M059J (cell line): ENCODE measurements at places on chromosomes 1 and 21. TPM values are rescaled to one million over a fixed set of nuclear protein-coding genes. Genes with fewer than 3 reads are reported as not detected.

- peak; percentile 58 for DNase-seq
These were observed 3.5 kb upstream of the RIMS3 start for GRCh38 chr1:40668769-40669525.

DNA sequence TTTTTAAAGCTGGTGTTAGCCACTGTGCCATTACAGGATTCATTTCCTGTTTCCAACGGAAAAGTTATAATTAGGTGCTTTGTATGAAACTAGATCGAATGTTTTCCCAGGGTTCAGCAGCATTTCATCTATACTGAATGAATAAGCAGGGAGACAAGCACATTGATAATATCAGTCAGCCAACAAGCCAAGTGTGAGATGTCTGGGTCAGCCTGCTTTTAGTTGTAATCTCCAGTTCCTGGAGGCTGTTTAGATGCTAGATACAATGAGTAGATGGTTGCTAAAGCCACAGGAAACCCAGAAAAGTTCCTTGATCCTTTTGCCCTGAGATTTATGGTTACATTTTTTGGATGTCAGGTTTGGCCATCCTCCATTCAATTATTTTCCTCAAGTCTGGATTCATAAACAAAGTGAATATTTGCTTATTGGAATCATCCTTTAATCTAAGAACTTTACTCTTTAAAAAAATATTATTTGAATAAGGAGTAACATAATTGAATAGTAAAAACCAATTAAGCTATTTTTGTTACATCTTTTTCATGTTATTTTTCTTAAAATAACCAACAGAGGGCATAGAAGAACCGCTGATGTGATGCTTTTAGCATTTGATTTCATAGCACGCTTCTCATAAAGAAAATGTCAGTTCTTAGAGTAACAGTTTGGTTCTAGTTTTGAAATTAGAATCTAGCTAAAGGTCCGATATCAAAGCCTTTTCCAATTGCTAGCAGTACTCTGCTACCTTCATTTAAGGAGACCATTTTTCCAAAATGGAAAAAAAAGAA lies 76.6 kb downstream of the HSPA13 start:
- peak; percentile 8 for DNase-seq

GRCh38 chr1:93701629-93702028 lies 20.0 kb upstream of the BCAR3 start:
- DNase-seq, result peak; percentile 100

Gene CLIC6
- 0.02 and 0.25 TPM in 2 replicates for total RNA-seq

GRCh38 chr1:182671750-182672486 lies 12.5 kb downstream of the RGS8 start:
- DNase-seq, result no peak

DNA sequence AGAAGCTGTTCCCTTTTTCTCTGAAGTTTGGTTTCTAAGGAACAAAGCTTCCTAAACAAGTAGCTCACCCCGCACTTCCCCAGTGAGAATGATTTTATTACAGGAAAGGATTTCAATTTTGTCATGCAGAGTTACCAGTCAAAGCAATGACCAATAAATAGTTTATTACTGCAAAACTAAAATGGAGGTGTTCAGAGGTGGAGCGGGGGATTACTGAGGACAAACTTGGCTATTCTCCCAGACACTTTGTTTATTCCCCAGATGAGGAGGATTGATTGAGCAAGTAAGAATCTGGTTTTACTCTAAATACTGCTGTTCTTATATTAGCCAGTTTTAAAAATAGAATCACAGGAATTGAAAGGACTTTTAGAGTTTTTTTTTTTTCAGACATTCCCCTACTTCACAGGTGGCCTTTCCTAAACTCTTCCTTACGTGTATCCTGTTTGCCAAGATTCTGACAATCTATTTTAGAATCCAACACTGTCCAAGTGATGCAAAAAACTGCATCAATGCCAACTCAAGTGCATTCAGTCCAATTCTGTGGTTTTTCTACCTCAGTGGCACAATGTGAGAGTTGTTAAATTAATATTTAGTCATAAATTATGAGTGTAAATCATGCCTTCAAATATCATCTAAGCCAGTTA lies 136.1 kb downstream of the TNFSF18 start:
- DNase-seq, result peak; percentile 97

- DNase-seq, result no peak
These were observed 170.9 kb upstream of the USP25 start for GRCh38 chr21:15558884-15559283.

DNA sequence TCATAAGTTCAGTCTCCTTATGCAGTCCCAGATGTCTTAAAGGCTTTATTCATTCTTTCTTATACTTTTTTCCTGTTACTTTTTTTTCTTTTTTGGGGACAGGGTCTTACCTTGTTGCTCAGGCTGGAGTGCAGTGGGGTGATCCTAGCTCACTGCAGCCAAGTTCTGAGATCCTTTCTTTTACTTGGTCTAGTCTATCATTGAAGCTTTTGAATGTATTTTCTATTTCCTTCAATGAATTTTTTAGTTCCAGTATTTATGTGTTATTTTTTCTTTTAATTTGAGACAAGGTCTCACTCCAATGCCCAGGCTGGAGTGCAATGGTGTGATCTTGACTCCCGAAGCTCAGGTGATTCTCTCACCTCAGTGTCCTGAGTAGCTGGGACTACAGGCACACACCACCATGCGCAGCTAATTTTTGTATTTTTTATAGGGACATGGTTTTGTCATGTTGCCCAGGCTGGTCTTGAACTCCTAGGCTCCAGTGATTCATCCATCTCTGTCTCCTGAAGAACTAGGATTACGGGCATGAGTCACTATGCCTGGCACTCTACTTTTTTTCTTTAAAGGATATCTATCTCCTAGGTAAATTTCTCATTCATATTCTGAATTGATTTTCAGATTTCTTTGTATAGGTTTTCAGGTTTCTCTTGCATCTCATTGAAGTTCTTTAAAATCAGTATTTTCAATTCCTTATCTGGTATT lies 26.1 kb upstream of the GTF2B start:
- DNase-seq, result peak; percentile 41

Gene DUSP12
- total RNA-seq, result 39.9 and 44.5 TPM in 2 replicates

DNA sequence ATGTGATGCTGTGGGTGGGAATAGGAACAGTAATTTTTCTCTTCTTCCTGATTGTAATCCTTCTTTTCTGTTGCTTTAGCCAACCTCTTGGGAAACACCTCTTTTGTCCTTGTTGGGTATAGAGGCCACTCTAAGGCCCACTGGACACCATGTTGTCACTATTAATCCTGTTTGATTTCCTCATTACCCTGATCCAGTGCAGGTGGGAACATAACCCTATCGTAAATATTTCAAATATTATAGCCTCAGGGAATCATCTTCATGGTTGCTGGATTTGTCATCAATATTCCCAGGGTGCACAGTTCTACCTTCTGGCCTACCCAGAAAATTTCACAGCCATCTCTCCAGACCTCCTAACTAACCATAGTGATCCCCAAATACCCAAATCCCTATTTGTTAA lies 27.9 kb upstream of the SLC6A9 start:
- no peak for DNase-seq

DNA sequence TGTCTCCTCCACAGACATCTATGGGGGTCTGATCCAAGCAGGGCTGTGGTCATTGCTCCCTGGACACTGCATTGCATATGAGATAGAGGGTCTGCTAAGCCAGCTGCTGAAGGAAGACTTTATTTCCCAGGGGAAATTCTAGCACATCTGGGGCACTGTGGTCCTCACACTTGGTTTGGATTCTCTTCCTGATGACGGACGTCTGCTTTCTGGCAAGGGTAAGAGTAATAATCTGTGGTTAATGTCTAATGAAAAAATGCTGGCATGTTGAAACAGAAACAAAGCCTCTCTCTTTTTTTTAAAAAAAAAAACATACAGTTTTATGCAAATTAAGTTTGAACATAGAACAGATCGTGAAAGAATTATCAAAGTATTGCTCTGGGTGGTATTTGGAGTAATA lies 553.9 kb downstream of the DPYD start:
- no peak for DNase-seq

Gene SPRR2F
- total RNA-seq, result not detected in 2 replicates

Gene SLC6A17
- 0.12 and 0.59 TPM in 2 replicates for total RNA-seq

- no peak for DNase-seq
These were observed 160.7 kb downstream of the SDCCAG8 start for GRCh38 chr1:243416495-243416894.

DNA sequence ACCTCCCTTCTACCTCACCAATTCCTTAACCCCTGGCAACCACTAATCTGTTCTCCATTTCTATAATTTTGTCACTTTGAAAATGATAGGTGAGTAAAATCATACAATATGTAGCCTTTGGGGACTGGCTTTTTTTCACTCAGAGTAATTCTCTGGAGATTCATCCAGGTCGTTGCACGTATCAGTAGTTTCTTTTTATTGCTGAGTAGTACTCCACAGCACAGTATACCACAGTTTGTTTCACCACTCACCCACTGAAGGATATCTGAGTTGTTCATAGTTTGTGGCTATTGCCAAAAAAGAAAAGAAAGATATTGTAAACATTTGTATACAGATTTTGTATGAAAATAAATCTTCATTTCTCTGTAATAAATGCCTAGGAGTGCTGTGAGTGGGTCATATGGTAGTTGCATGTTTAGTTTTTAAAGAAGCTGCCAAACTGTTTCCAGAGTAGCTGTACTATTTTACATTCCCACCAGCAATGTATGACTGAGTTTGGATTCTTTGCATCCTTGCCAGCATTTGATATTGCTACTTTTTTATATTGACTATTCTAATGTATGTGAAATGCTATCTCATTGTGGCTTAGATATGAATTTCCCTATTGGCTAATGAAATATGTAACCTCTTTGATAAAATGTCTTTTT lies 3.7 kb downstream of the CHD1L start:
- DNase-seq, result no peak

DNA sequence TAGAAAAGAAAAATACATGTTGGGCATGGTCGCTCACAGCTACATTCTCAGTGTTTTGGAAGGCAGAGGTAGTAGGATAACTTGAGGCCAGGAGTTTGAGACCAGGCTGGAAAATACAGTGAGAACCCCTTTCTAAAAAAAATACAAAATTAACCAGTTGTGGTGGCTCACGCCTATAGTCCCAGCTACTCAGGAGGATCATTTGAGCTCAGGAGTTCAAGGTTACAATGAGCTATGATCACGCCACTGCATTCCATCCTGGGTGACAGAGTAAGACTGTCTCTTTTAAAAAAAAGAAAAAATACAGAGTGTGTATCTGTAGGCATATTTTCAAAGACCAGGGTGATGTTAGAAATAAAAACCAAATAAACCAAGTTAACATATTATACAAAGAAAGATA lies 57.8 kb downstream of the HFM1 start:
- no peak for DNase-seq

GRCh38 chr1:170146720-170147263 lies 1.0 kb downstream of the NTMT2 start:
- DNase-seq, result no peak

Gene ATP1A2
- 0.05 TPM in 1 of 2 replicates, not detected in the other for total RNA-seq

DNA sequence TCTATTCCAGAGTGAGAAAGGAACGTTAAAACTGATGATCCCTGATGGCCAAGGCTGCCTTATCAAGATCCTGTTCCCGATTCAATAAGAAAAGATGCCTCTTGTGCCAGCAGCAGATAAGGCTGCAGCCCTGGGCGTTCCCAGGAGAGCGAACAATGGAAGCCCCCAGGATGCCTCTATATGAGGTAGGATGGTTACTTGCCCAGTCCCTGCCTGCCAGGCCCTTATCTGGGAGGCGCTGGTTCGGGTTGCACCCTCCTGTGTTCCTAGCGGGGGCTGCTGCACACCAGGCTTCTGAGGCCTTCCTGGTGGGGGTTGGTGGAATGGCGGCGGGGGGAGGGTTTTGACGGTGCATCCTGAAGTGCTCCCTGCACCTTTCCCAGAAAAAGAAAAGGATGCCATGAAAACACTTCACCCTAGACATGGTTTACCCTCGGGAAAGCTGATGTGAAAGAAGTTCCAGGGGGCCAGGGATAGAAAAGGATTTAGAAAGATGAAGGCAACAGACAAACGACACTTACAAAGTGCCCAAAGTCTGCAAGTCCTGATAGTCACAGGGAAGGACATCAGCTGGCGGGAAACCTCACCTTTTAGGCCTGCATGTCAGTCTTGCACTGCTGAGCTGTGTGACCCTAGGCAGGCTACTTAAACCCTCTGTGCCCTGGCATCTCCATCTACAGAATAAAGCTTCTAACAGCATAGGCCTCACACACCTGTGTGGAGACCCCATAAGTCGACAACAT lies 100.3 kb downstream of the KCNJ15 start:
- no peak for DNase-seq

DNA sequence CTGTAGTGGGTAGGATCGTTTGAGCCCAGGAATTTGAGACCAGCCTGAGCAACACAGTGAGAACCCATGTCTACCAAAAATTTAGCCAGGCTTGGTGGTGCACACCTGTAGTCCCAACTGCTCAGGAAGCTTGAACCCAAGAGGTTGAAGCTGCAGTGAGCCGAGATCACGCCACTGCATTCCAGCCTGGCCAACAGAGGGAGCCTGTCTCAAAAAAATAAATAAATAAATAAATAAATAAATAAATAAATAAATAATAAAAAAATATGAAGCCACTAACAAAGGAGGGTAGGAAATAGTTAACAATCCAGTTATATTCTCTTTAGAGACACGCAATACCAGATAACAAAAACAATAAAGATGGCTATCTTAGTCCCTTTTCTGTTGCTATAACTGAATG lies 11.9 kb upstream of the CBR3 start:
- DNase-seq, result no peak

Gene TNFRSF8
- 0.47 TPM in 1 of 2 replicates, not detected in the other for total RNA-seq

DNA sequence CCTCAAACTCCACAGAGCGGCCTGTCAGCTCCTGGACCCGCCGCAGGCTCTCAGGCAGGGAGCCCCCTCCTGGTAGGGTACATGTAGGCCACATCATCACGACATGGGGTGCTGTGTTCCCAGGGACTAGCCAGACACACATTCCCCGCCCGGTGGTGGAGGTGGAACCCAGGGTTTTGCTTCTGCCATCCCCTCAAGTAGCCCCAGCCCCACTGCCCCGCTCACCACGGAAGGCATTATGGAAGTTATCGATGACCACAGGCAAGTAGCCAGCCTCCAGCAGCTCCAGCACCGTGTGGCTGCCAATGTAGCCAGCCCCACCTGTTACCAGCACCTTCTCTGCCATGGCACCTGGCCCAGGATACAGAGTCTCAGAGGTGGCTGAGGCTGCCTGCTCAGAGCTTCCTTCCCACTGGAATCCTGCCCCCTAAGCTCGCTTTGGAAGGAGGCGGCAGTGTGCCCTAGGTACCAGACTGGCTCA lies 1.9 kb downstream of the GALE start:
- no peak for DNase-seq

Gene CFAP141
- not detected in 2 replicates for total RNA-seq

Gene SERTAD4
- 1.8 and 4.2 TPM in 2 replicates for total RNA-seq

DNA sequence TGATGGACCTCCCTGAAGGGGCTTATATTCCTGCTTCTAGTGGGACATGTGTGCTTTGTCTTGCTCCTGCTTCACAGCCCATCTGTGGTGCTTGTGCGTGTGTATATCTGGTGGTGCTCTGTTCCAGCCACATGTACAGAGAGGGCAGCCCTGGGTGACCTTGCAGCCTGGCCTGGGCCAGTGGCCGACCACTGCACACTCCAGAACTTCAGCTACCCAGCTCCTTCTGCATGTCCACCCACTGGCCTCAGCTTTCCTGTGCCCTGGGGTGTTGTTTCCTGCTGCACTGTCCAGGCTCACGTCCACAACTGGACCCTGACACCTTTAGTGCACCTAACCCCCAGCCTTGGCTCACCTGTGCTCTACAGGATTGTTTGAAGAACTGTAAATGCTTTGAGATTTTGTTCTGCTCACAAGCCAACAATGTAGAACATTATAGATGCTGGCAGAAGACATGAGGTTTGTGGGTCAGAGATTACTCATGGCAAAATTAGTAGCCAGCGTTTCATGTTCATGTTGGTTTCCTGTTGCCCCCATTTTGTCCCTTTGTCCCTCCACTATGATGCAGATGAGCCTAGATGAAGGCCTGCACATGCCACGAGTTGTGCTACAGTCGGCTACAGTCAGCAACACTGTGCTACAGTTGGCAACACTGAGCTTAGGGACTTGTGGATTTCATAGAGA lies 5.3 kb upstream of the S100B start:
- DNase-seq, result peak; percentile 52
